Right forelimb (tissue), 1 donor: ENCODE measurements at places on chromosomes 7 and 10.

DNA sequence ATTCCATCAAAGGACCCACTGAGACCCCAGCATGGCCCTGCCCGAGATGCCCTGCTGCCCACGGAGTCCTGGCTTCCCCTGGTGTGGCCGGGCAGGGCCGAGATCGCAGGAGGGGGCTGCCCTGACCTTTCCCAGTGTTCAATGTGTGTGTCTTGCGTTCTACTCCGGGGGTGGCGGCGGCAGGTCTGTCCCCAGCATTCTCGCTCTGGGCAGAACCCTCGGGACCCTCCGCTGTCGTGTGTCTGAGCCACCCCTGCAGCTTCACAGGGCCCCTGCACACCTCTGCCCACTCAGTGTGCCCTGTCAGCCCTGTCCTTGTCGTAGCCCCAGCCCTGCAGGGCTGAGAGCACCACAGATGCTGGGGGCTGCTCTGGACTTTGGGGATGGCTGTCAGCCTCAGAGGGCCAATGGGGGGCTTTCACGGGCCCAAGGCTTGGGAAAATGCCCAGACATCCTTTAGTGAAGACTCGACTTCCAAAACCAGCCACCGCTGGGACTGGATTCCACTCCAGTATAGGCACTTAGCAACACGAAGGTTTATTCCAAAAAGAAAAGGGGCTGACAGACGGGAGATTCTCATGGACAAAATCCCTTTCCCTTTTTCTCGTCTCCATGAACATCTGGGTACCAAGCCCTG, 30.0 kb upstream of the KNDC1 start:
- DNase-seq: no peak

- DNase-seq: no peak
These were observed 23.6 kb downstream of the FKBP6 start for GRCh38 chr7:73351447-73352167.

GRCh38 chr7:33904681-33905388, 504 bp upstream of the BMPER start:
- peak; percentile 81 for DNase-seq

DNA sequence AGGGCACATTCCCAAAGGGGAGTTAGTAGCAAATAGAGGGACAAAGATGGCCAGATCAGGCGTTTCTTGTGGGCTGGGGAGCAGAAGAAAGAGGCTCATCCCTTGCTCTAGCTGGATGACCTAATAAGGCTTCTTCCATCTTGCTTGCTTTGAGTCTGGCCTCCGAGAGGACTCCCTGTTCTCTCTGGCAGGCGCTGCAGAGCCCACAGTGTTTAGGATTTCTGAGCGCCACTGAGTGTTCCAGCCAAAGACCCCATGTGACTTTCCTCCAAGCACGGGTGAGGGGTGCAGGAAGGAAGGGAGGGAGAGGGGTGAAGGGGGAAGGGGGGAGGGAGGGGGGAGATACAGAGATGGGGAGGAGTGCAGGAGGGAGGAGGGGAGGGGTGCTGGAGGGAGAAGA, 203.8 kb upstream of the SVIL start:
- no peak for DNase-seq

DNA sequence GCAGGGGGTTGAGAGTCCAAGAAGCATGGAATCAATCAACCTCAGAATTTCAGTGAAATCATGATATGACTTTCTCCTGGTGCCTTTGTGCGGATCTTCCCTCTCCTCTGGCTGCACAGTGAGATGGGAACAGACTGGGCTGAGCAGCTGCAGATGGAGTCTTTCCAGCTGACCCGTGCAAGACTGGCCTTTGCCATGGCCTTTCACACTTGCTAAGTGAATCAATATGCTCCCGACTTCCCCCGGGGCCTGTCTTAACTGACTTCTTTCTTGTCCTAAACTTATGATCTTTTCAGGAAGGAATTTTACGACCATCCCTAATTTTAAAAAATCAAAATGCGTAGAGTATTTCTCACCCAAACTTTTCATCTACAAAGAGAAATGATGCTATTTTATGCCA, 469.9 kb downstream of the GALNT17 start:
- peak; percentile 57 for DNase-seq

DNA sequence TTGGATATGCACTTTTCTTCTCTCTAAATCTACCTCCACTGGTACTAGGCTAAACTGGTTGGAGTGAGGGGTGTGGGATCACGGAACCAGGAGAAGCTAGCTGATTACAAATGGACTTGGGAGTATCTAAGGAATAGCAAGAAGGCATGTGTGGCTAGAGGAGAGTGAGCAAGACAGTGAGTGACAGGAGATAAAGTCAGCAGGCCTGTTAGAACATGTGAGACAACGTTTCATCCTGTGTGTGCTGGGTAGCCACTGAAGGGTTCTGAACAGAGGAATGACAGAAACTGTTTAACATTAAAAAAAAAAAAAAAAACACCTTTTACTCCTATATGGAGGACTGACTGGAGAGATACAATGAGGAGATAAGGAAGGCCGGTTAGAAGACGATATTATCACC, 51.7 kb downstream of the ZNF438 start:
- no peak for DNase-seq

- DNase-seq: no peak
These were observed 21.0 kb upstream of the CSGALNACT2 start for GRCh38 chr10:43117031-43117776.

DNA sequence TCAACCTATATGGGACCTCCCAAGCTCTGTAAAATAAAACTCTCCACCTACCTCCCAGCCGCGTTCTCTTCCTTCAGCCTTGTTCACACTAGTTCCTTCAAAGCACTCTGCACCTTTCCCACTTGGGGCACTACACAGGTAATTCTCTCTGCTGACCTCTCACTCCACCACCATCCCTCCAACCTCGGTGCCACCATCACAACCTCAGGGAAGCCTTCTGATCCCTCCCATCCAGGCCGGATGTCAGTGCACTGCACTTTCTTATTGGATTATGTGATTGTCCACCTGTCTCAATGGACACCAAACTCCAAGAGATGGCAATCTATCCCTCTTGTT, 7.0 kb downstream of the LARP4B start:
- no peak for DNase-seq

GRCh38 chr7:93921607-93922566, at the start of gene GNG11:
Gene GNG11, plus strand, starts transcription at chr7:93921735. Its CDS starts 403 bp downstream, at chr7:93922138.
- peak; percentile 89 for DNase-seq

GRCh38 chr7:79598351-79598750, 144.9 kb upstream of the MAGI2 start:
- DNase-seq: no peak
